Activated CD8-positive, alpha-beta T cell treated with anti-CD3 and anti-CD28 coated beads, Interleukin-2, amount 10 ng/mL, durations not matched to agents 7 days and 5 days (primary cell): ENCODE measurements at places on chromosomes 3 and 15.

- no peak for DNase-seq
These were observed 101.5 kb upstream of the CRBN start for GRCh38 chr3:3281024-3281423.

DNA sequence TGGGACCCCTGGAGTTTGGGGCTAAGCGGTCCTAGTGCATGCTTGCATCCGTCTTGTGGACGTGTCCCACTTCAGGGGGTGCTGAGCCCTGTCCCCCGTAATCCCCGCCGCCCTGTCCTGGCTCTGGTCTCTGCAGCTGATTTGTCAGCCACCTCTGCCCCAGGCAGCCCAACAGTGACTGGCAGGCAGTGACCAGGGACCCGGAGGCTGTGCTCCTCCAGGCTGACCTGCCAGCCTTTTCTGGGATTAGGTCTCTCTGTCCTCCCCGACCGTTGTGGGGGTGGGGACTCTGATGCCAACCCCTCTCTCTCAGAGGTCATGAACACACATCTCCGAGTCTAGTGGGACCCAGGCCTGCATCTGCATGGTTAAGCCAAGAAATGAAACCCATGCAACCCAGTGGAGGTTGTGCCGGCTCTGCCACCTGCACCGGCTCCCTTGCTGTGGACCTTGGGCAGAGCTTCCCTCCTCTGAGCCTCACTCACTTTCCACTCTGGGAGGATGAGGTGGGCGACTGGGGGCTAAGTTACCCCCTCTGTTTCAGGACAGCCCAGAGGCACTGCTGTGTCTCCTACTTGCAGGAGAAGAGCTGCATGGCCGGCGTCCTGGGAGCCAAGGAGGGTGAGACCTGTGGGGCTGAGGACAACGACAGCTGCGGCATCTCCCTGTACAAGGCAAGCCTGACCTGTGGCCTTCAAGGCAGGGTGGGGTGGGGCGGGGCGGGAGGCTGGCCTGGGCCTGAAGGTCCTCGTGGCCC, 60.2 kb downstream of the FBLN2 start:
- no peak for DNase-seq

GRCh38 chr3:79245284-79246138, 522.3 kb downstream of the ROBO1 start:
- no peak for DNase-seq

- DNase-seq = no peak
These were observed 448.6 kb downstream of the ERC2 start for GRCh38 chr3:56019490-56020146.

- DNase-seq = peak; percentile 19
These were observed 25.2 kb downstream of the FEM1B start for GRCh38 chr15:68302729-68303128.

GRCh38 chr3:9779075-9779593, 9.4 kb upstream of the CAMK1 start:
- DNase-seq = no peak

- no peak for DNase-seq
These were observed 160.7 kb upstream of the MCTP2 start for GRCh38 chr15:94070356-94071295.

GRCh38 chr3:120908795-120909601, 993 bp downstream of the STXBP5L start:
- no peak for DNase-seq

GRCh38 chr3:42853739-42854302, 21.9 kb downstream of the CYP8B1 start:
- DNase-seq = no peak

- DNase-seq = no peak
These were observed 10.0 kb downstream of the ITPKA start for GRCh38 chr15:41503669-41504010.

GRCh38 chr15:60371175-60372051, 26.4 kb downstream of the ANXA2 start:
- no peak for DNase-seq

DNA sequence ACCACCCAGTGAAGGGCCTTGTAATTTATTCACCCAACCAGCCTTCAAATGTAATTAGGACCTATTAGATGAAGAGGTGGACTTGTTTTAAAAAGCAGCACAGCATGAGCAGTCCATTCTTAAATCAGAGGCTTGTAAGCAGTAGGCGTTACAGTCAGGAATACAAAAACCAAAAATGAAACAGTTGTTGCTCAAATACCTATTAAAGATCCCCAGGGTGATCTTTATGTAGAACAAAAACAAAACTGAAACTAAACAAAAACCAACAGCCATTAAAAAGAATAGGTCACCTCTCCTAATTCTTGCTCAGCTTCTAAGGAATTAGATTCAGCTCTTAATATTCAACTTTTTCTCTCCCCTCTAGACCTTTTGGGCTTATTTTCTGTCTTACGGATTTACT, 104.9 kb upstream of the ST8SIA2 start:
- no peak for DNase-seq

DNA sequence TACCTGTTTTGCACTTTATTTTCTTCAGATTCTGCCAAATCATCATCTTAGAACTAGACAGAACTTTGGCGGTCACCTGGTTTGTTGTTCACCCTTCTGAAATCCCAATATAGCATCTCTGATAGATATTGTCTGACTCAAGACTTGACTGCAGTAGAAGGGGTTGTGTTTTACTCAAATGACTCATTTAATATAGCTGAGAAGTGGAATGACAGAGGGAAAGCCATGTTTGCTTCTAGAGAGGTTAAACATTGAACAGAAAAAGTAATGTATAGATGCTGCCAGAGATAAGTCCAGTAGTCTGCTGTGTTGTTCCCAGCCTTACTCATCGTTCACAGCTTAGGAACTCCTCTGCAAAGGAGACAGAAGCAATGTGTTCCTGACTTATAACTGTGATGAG, 402.0 kb downstream of the AGBL1 start:
- no peak for DNase-seq

- DNase-seq = peak; percentile 56
These were observed 10.3 kb upstream of the CD47 start for GRCh38 chr3:108100906-108101660.

- no peak for DNase-seq
These were observed 208.4 kb downstream of the TP63 start for GRCh38 chr3:189839576-189839975.

- no peak for DNase-seq
These were observed 594 bp upstream of the CRABP1 start for GRCh38 chr15:78339559-78339958.

DNA sequence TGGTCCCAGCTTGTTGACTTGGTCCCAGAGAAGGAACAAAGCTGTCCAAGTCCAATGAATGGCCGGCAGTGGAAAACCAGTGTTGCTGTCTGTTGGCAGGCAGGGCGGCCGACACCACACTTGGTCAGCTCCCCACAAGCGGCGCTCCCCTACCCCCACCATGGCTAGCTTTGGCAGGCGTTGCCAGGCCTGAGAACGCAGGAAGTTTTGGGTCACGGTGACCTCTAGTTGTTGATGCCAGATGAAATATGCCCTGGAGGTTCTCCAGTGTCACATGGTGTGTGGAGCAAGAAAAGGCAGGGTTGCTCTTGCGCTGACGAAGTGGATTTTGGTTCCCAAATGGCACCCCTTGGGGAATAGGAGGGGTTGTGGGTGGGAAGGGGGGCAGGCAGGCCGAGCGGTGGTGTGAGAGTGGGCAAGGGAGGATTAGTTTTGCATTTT, 72.7 kb upstream of the TPRG1 start:
- DNase-seq = no peak

DNA sequence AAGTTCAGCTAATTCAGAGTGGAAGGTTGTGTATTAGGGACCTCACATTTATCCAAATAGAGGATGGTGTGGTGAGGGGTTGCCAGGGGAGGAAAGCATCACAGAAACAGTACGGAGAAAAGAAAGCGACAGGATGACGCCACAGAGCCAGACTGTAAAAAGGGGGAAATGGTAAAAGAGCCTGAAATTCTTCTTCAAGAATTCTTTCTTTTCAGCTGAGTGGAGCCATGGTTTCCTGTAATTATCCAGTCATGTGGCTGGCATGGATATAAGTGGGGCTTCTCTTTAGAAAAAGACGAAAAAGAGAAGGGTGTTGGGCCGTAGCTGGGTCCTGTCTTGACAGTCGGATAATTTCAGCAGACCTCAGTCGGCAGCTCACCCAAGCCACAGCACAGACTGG, 24.5 kb upstream of the PSMD6 start:
- no peak for DNase-seq
